Activated naive CD4-positive, alpha-beta T cell treated with Interleukin-2 at 50 U/mL for 16 hours (primary cell): ENCODE measurements at places on chromosomes 11 and 22.
A peak's percentile ranks its signal among the peaks of the same experiment; 100 is the strongest.

GRCh38 chr22:17403906-17404305 lies 34.6 kb downstream of the CECR2 start:
- DNase-seq = no peak

DNA sequence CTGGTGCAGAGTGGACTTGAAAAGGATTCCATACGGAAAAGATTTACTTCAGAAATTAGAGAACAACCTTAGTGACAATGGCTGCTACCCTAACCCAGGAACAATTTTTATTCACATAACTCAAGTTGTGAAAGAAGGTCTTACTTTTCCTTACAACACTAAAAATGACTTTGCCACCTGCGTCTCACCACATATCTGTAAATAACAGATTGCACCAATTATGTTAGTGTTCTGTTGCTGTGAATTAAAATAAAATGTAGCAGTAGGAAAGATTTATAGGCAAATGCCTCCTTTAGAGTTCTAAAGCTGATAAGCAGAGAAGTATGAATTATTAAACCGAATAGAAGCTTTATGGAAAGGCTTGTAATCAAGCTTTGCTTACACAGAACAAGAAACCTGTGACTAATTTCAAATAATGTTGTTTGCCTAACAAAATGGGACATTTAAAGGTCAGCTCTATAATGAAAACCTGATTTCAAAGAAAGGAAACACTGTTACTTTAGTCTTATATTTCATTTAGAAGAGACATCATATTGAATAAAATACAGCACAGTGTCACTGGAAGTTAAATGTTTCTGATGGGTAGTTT lies 2237.8 kb downstream of the LRRC4C start:
- DNase-seq = no peak

DNA sequence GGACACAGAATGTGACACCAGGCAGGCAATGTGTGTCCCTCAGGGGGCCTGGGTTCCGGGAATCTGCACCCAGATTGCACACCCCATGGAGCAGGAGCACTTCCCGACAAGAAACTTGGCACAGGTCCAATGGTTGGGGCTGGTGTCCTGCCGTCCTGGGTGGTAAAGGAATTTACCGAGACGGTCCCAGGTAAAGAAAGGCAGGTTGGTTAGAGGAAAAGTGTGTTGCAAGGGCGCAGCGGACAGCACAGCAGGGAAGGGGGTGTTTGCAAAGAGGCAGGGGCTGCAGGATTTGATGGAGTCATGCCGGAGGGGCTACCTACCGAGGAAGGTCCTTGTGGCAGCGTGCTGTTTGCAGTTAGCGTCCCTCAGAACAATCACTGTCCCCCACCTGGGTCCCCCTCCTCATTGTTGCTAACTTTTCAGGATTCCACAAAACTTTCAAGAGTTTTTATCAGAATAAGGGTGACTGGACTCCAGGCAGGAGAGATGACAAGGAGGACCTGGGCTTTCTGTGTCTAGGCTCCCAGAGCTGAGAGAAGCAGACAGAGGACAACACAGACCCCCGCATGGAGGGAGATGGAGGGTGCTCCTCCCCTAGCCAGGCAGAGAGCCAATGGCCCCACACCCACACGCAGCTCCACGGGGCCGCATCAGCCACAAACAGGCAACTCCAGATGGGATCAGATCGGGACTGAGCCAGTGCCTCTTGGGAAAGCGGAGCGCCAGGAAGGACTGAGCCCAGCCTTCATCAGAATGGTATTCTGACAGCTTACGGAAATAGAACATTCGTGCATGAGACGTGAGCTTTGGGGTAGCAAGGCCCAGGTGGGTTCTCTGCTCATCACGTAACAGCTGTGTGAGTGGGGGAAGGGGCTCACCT lies 1423.9 kb downstream of the BRD1 start:
- DNase-seq = no peak

GRCh38 chr11:115871161-115871760 lies 367.0 kb upstream of the CADM1 start:
- DNase-seq = no peak

DNA sequence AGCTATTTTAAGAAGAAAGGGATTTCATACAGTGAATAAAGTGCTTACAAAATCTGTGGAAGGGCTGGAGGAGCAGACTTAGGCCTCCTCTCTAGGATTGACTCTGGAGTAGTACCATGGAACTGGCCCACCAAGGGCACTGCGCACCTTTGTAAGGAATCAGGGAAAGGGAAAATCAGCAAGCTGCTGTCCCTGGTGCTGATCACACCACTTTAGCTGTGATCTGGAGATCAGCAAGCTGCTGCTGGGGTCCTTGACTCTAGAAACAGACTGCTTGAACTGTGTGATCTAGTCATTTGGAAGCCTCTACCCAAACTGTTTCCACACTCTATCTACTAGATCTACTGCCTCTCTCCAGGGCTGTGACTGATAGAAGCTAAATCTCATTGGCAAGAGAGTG lies 18.4 kb upstream of the TECTA start:
- no peak for DNase-seq

- DNase-seq = no peak
Measured at GRCh38 chr11:72586321-72587090, 87.7 kb downstream of the PDE2A start.

DNA sequence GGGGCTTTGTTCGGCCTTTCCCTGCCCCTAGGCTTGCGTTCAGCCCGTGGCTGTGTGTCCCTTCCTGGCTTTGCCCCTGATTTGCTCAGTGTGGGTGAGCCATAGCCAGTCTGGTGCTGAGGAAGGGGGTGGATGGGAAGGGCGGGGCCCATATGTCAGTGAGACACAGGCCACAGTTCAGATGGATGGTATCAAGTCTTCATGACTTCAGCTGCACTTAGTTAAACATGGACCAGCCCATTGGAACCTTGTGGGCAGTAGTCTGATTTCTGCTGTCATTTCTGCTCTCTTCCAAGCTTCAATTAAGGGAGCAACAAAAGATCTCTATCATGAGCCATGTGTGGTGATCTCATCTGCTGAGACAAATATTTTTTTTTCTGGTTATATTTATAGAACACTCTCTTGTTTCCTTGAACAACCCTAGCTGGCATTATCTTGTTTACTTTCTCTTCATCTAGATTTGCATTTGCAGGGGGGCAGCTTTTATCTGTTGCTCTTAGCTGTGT lies 21.6 kb upstream of the PEX26 start:
- no peak for DNase-seq

DNA sequence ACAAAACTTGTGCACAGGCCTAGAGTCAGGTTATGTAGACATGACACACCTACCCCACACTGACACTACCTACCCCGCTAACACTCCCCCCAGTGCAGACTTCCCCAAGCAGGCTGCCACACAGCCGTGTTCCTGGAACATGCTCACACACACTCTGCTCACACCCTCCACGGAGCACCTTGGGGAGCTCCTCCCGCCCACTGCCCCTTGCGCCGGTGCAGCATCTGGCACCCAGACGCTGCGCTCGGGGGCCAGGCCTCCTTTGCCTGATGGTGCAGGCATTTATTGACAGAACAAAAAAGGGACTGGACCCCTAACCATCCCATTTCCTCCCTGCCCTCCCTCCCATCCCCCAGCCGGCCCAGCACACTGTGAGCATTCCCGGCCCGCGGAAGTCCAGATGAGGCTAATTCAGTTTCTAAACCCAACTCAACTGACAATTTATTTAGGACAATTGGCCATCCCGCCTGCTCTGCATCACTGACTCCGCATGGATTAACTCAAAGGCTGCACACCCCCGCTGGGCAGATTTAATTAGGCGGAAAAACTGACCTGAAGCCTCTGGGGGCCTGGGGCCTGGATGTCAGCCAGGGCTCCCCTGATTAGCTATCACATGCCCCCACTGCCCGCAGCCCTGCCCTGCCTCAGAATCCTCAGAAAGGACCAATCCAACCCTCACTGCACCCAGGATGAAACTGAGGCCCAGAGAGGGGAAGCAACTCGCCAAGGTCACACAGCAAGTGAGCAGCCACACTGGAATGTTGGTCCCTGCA lies 30.1 kb downstream of the KCNC1 start:
- DNase-seq = no peak

GRCh38 chr11:266676-267439 lies 11.3 kb upstream of the NLRP6 start:
- peak; percentile 36 for DNase-seq

GRCh38 chr11:19525714-19526113 lies 186.9 kb upstream of the NAV2 start:
- no peak for DNase-seq
